ENCODE measurements at places on chromosomes 5 and 9.

GRCh38 chr5:112004867-112005622 lies 248.1 kb upstream of the NREP start:
- DNase-seq, result no peak

DNA sequence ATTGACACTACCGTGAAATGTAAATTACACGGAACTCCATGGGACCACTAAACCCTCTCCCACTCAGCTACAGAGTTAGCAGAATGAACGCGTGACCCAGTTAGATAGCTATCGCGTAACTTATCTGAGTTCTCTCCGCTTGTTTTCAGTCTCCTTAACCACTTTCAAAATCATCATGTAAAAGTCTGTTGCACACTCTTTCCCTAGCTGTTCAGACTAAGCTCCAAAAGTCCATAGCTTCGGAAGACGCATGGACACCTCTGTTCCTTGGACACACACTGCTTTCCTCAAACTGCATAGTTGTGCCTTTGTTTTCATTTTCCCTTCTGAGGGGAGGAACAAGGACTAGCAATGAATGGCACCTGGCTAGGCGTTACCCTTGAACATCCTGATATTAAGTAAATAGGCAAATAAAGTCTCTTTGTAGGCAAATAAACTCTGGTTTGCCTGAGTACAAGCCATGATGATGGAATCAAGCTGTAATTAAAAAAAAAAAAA lies 83.3 kb downstream of the DAPK1 start:
- no peak for DNase-seq

- DNase-seq, result no peak
These were observed 27.7 kb downstream of the FST start for GRCh38 chr5:53508125-53508524.

- no peak for DNase-seq
These were observed 182.6 kb downstream of the FBXL7 start for GRCh38 chr5:15682566-15682965.

GRCh38 chr9:101787891-101788290 lies 49.4 kb upstream of the GRIN3A start:
- no peak for DNase-seq

- no peak for DNase-seq
These were observed 10.8 kb downstream of the ZDHHC11B start for GRCh38 chr5:773517-774264.

DNA sequence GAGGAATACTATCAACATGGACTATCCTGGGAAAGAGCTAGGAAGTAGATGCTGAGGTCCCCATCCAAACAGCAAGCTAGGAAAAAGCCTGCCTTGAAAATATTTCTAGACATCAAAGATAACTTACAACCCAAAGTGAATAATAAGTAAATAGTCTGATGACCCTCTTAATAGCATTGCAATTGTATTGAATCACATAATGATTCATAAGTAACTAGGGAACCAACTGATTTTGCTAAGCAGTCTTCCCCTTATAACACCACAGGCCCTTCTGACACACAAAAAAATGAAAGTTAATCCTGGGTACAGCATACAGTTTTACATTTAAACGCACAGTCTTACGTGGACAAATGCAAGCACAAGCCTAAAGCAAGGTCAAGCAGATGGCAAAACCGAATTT lies 199.3 kb downstream of the RFK start:
- DNase-seq, result no peak

DNA sequence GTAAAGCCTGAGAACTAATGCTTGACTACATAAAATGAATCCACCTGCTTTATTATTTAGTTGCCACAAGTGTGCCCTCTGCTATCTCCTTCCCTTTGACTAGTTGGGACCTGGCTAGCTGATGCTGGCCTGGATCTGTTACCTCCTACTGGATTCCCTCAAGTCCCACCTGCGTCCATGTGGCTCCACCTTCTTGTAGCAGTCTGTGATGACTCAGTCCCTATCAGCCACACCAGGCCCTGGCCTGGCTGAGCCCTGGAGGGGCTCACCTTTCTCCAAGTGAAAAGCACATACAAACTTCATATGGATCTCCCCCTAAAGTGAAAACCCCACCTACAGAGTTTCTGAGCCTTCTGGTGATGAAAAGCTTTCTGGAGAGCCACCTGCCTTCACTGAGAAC lies 611.4 kb downstream of the SEMA5A start:
- no peak for DNase-seq

DNA sequence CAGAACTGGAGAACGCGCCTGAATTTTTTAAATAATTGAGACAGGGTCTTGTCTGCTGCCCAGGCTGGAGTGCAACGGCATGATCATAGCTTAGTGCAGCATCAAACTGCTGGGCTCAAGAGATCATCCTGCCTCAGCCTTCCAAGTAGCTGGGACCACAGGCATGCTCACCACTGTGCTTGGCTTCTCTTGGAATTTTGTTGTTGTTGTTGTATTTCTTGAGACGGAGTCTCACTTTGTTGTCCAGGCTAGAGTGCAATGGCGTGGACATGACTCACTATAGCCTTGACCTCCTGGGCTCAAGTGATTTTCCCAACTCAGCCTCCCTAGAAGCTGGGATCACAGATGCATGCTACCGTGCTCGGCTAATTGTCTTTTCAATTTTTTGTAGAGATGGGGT lies 58.4 kb upstream of the DAB2IP start:
- DNase-seq, result no peak

DNA sequence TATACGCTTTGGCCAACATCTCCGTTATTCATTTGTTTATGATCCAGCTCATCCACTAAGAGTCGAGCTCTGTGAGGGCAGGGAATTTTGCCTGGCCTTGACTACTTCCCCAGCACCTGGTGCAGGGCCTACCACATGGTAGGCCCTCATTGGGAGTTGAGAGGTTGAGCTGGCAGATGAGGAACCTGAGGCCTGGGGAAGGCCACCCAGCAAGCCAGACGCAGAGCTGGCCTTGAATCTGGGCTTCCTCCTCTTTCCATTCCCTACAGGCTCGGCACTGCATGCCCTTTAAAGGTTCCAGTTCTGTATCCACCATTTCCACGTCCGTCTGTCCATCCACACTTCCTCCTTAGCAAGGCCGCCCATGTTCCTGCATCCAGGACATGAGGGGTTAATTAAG lies 24.2 kb downstream of the KCNMB1 start:
- no peak for DNase-seq

DNA sequence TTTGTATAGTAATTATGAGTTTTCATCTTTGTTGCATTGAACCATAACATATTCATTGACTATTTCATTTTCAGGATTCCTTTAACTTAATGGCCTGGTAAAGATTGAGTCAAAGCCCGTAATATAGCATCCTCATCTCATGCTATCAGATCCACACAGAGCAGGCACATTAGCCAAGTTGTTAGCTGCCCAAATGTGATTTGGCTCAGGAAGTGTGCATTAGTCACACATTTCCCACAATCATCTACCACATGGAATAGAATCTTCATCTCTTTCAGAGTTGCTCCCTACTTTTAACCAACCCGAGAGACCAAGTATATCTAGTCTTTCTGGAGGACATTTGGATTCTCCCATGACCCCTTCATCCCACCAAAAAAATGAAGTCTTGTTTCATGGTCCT lies 481.0 kb upstream of the PTGER4 start:
- DNase-seq, result no peak

- no peak for DNase-seq
These were observed 31.8 kb upstream of the FOXB2 start for GRCh38 chr9:76987594-76988200.

- no peak for DNase-seq
These were observed 37.1 kb upstream of the TNC start for GRCh38 chr9:115155037-115155436.

- no peak for DNase-seq
These were observed 35.5 kb upstream of the FUBP3 start for GRCh38 chr9:130543859-130544258.

- DNase-seq, result no peak
These were observed 205.2 kb upstream of the ZNF608 start for GRCh38 chr5:124951661-124952060.

DNA sequence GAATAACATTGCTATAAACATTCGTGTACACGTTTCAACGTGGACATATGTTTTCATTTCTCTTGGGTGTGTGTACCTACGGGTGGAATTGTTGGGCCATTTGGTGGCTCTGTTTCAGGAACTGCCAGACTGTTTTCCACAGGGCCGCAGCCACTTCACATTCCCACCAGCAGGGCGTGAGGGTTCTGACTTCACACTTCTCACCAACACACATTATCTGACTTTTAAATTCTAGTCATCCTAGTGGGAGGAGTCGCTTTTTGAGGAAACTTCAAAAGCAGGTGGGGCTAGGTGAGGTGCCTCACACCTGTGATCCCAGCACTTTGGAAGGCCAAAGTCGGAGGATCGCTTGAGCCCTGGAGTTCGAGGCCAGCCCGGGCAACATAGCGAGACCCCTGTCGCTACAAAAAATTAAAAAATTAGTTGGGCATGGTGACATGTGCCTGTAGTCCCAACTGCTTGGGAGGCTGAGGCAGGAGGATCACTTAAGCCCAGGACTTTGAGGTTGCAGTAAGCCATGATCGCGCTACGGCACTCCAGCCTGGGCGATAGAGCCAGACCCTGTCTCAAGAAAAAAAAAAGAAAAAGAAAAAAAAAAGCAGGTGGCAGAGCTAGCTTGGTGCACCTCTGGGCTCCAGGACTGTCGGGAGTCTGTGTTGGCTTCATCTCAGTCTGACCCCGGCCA lies 28.5 kb downstream of the TSPAN17 start:
- DNase-seq, result no peak

DNA sequence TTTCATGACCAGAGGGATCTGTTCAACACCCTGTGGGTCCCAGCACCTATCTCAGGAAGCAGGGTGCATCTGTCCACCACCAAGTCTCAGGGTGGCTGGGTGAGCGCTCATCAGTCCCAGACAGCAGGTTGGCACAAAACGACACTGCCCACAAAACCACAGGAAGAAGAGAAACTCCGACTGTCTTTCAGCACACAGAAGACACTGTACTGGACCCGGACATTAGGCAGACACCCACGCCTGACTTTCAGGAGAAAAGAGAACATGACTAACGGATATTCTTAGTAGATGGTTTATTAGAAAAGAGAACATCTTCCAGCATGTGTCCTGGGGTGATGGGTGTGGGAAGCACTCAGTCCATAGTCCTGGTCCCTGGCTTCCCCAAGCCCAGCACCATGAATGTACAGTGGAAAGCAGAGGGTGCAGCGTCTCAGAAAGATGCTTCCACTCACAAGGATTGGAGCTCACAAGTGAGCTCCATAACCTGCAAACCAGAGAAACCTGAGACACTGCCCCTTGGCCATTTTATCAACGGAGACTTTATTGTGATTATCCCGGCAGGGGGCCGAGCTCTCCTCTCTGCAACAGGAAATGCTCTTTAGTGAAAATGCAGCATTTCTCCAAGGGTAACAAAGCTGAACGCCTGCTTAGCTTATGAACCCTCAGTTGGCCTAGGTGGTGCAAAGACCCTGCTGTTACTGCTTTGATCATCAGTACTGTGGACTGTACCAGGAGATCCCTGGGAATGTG lies 35.8 kb upstream of the LCP2 start:
- peak; percentile 27 for DNase-seq

DNA sequence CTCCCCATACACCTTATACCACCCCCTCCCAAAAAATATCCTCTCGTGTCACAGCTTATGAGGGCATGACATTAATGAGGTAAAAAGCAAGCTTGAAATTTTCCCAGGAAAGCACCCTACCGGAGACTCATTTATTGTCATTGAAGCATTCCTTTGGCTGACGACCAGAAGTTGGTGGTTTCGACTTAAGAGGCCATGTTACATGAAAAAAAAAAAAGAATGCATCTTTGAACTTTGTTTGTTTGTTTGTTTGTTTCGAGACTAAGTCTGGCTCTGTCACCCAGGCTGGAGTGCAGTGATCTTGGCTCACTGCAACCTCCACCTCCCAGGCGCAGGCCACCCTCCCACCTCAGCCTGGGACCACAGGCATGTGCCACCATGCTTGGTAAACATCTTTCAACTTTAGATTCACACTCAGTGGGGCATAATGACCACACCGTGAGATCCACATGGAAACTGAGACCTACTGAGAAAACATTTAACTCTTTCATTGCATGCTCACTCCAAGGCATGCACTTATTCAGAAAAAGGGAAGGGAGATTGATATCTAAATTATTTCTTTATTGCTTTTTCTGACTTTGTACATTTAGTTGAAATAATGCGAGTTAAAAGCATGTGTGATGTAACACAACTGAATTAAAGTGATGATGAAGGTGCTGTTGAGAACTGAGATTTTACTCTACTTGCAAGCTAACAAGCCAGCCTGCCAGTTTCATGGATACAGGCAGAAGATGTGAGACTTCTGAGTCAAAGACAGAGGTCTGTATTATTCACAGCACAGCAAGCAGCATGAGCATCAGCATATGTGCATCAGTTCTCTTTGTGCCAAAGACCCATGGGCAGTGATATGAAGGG lies 5.1 kb upstream of the RAB14 start:
- DNase-seq, result no peak

GRCh38 chr5:93189707-93190120 lies 391.3 kb downstream of the NR2F1-AS1 start:
- DNase-seq, result no peak

- no peak for DNase-seq
These were observed 5.4 kb upstream of the ZDHHC12 start for GRCh38 chr9:128729302-128729701.

DNA sequence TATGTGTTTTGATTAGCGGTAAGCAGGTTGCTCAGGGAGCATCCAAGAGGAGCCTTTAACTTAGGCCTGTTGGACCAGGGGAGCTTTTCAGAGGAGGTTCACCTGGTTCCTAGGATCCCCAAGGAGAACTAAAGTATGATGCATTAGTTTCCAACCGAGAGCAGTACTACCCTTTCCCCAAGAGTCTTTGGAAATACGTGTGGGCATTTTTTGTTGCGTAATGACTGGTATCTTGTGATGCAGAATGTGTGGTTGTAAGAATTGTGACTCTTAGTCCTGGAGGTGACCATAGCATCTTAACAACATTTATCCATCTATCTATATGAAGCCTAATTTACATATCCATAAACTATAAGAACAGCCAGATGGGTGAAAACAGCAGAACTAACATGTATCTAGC lies 11.0 kb downstream of the CFAP95 start:
- DNase-seq, result no peak

DNA sequence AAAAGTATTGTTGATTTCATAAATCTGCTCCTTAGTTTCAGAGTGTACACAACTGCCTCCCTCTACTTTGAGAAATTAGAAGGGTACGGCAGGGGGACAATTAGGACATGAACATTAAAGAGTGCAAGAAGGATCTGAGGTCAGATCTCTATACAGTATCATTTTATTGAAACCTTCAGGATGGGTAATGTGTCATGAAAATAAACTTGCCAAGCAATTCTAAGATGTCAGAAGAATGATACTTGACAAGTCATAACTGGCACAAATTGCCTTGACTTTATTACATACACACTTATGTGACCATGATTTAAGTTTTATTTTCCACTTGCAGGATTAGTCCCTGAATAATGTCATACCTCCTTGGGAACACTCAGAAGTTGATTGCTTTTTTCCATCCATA lies 92.8 kb downstream of the PLPP1 start:
- DNase-seq, result no peak

DNA sequence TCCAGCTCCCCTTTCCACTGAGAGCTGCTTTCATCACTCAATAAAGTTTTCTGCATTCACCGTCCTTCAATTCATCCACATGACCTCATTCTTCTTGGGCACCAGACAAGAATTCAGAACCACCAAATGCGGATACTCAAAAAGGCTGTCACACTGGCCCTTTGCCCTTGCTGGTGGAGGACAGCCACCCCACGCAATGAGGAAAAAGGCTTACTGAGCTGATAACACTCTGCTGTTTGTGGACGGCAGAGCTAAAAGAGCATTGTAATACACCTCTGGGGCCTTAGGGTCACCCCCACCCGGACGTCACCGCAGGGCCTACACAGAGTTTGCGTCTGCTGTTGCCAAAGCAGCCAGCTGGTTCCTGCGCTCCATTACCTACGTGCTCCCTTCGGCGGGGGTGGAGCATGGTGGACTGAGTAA lies 51.2 kb upstream of the ZNF608 start:
- no peak for DNase-seq
